Stimulated activated CD8-positive, alpha-beta memory T cell treated with anti-CD3 and anti-CD28 coated beads, Interleukin-4, amount 100 ng/mL, for 1 hour (primary cell): ENCODE measurements at places on chromosomes 7 and 10.

DNA sequence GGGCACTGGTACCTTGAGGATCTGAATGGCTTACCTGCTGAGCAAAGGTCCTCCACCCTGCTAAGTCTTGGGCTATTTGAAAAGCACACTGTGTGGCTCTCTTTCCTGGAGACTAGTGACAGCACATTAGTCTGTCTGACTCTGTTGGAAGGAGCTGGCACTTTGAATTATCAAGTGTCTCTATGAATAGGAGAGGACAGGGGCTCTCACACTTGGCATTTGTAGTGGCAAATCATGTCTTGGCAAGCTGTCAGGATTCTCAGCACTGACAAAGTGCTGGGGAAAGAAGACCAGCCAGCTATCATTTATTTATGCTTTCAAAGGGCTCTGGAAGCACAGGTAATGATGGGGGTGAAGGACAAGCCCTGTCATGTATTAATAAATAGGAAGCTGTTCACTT is 62.8 kb downstream of the MTPN start:
- DNase-seq, result no peak

GRCh38 chr7:44189286-44189992 is at the start of gene GCK:
Gene GCK (minus strand): TSS chr7:44189439. CDS start chr7:44188953, 486 bp downstream.
- no peak for DNase-seq

DNA sequence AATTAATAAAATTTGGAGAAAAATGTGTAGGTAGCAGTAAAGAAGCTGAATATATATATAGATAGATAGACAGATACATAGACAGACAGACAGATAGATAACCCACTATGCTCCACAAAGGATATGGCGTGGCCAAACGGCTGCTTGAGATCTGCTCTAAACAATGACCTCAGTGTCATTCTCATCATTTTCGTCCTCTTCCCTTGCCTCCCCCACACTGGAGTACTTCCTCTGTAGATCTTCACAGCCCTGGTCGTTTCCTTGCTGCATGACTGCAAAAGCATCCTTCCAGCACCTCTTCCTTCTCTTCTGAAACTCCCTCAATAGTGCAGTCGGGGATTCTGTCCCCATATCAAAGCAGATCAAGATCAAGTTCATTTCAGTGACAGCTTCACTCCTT is 35.6 kb upstream of the ATP6V0A4 start:
- DNase-seq, result no peak

GRCh38 chr7:84022684-84023308 is 171.8 kb downstream of the SEMA3A start:
- no peak for DNase-seq

GRCh38 chr7:31602041-31602625 is 84.9 kb upstream of the PPP1R17 start:
- no peak for DNase-seq

DNA sequence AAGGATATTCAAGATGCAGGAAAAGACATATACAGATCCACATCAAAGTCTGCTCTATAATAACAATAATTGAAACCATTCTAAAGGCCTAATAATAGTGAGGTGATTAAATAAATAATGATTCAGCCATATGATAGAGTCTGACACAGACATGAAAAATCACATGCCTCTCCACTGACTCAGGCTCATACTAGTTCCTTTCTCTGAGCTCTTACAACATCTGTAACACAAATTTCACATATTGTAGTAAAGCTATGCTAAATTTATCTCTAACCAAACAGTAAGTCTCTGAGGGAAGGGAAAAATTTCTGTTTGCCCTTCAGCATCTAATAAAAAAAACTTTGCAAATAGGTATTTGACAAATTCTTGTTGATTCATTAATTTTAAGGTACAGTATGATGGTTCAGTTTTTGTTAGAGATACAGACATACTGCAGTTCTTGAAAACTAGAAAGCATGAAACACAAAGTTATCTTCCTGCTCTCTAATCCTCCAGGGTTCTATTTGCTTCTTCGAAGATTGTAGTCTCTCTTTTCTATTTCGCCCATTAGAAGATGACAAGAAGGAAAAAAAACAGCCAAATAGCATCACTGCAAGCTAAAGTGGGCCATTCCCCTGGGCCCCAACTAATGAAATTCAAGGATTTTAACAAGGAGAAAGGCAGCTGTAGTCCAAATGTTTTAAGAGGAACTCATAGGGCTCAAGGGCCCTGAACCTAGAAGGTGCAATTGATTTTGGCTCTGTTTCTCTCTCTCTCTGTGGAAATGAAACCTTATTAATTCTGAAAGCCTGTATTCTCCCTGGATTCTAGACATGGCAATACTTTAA is 53.9 kb downstream of the CUBN start:
- no peak for DNase-seq

GRCh38 chr10:55311848-55312635 is 511.0 kb upstream of the PCDH15 start:
- no peak for DNase-seq

- no peak for DNase-seq
Measured at GRCh38 chr7:33678569-33679335, 226.6 kb upstream of the BMPER start.

DNA sequence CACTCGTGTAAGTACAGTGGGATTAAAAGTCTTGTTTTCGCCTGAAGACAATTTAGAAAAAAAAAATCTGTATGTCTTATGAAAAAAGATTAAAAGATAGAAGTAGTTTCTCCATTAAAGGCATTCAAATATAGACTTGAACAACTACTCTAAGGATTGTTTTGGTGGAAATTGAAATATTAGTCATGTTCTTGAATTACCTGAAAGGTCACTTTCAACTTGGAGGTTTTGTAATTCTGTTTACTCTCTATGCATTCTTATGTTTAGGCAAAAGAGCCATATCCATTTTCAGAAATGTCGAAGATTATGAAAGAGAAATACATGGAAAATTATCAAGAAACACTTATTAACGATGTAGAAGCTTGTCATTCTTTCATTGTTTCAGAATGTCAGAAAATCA is 373.7 kb downstream of the ARL4A start:
- DNase-seq, result no peak

DNA sequence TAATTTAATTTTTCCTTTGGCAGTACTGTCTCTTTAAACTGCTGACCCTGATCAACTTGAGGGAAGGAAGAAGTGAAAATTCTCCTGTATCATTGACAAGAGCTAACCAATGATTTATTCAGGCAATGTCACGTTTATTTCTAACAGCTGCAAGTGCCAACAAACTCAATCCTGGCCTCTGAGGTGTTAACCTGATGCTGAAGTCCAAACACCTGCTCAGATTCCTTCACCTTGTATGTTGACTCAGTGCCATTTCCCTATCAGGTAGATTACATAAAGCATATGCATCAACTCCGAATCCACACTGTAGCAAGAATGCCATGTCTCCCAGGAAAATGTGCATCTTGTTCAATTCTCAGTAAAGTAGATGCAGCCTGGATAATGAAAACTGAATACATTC is 820.0 kb downstream of the XPNPEP1 start:
- no peak for DNase-seq

DNA sequence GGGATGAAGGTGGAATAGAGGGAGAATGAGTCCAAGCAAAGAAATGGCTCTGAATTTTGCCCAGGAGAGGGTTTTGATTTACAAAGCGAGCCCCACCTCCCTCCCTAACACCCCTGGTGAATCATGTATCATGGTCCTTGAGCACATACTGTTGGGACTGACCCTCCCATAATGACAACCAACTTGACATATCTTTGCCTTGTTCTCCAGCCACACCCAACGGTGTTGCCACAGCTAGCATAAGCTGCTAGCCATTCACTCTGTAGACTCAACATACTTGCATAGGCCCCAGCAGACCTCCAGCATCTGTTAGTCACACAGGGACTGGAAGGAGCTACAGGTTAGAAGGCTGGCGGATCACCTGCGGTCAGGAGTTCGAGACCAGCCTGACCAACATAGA is 538.5 kb downstream of the KCNMA1 start:
- DNase-seq, result no peak

DNA sequence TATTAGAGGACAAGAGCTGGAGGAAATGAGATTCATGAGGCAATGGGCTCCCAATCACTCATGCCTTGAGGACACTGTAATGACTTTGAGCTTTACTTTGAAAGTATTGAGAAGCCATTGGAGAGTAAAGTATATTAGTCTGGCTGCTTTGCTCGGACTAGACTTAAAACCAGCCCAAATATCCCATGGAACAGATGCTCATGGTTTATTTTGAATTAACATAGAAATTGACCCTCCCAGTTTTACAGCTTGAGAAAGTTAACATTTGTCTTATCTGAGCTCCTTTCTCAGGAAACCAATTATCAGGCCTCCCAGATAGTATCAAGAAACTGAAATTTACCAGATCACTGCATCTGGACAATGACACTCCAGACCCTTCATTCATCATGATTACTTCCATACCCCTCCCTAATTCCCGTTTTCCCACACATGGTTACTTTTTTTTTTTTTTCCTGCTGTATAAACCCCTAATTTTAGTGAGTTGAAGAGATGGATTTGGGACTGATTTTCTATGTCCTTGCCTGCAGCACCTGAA is 270.8 kb upstream of the SMIM30 start:
- DNase-seq, result no peak

- DNase-seq, result no peak
Measured at GRCh38 chr7:142642316-142642715, 107.0 kb upstream of the PRSS1 start.
